Endothelial cell of coronary artery (primary cell): ENCODE measurements at places on chromosomes 1 and 21. TPM values are rescaled to one million over a fixed set of nuclear protein-coding genes. Genes with fewer than 3 reads are reported as not detected.

The APOBEC4 gene
- total RNA-seq, result not detected in 2 replicates

The ALX3 gene
- total RNA-seq, result not detected in 2 replicates

The RGS1 gene
- not detected in 2 replicates for total RNA-seq

The ERG gene
- 45.7 and 55.8 TPM in 2 replicates for total RNA-seq

The FCRL5 gene
- total RNA-seq, result not detected in 2 replicates

The DNAJC28 gene
- total RNA-seq, result 0.90 and 0.94 TPM in 2 replicates

The CFAP107 gene
- total RNA-seq, result not detected in 2 replicates

The INSRR gene
- not detected in 2 replicates for total RNA-seq

The CRYAA gene
- total RNA-seq, result not detected in 2 replicates

The OR6K3 gene
- not detected in 2 replicates for total RNA-seq

The RNF207 gene
- total RNA-seq, result 3.3 and 16.1 TPM in 2 replicates

The VPS72 gene
- 56.9 and 58.1 TPM in 2 replicates for total RNA-seq
